ENCODE measurements at places on chromosomes 13 and 19.
A peak's percentile ranks its signal among the peaks of the same experiment; 100 is the strongest.

GRCh38 chr13:42334329-42334706 lies 62.4 kb downstream of the AKAP11 start:
- DNase-seq = no peak

DNA sequence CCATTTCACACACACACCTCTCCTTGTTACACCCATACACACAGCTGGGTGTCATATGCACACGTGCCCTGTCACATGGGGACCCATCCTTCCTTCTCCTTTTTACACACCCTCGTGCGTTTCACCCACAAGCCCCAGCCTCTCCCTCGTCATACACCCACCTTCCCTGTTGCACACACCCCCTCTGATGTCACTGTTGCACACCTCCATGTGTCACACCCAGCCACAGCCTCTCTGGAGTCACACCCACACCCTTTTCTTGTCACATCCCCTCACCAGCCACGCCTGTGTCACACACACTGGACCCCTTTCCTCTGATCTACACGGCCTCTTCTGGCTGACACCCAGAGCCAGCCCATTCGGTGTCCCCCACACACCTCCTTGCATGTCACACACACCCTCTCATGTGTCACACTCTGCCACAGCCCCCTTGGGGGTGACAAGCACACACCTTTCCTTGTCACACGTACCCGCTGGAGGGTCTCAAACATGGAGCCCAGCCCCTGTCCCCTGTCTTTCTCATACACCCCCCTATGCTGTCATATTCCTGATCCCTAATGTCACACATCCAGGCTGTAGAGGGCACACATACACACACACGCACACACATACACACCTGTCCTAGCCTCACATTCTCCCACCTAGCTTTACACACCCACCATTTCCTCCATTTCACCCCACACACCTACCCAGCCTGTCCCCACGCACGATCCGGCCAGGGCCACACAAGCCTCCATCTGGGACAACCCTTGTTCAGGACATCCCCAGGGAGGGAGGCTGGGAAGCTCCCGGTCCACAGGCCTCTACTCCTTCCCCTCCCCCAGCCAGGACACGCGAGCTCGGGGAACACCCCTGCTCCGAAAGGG lies 1.4 kb downstream of the NOVA2 start:
- DNase-seq = peak; percentile 65

GRCh38 chr13:27967736-27968315 lies 1.3 kb downstream of the CDX2 start:
- DNase-seq = no peak

- no peak for DNase-seq
Observed at GRCh38 chr13:20045950-20046548, 87.5 kb downstream of the ZMYM2 start.

Data from activated effector memory CD4-positive, alpha-beta T cell treated with anti-CD3 and anti-CD28 coated beads, Interleukin-2, amount 50 U/mL, for 16 hours (primary cell).